ENCODE measurements at places on chromosomes 13 and 19. TPM values are rescaled to one million over a fixed set of nuclear protein-coding genes. Genes with fewer than 3 reads are reported as not detected.

The TSHZ3 gene
- total RNA-seq = 2.0 TPM

GRCh38 chr19:16025108-16026101, 50.9 kb upstream of the TPM4 start:
- peak; percentile 61 for DNase-seq

DNA sequence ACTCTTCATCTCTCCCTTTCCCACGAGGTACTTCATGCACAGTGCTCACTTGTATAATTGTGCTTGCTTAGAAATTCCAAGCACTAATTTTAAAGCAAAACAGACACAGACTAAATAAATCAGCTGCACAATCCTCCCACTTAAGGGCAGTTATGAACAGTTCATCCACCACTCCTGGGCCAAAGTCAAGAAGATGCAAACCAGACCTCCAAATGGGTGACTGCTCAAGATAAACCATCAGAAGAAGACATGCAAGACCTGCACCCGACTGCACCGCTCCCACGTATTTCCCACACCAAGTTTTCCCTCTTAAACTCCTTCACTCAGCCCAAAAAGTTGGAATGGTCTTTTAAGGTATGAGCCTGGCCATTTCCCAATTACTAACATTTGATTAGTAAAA, 19.9 kb downstream of the ZNF235 start:
- DNase-seq = no peak

DNA sequence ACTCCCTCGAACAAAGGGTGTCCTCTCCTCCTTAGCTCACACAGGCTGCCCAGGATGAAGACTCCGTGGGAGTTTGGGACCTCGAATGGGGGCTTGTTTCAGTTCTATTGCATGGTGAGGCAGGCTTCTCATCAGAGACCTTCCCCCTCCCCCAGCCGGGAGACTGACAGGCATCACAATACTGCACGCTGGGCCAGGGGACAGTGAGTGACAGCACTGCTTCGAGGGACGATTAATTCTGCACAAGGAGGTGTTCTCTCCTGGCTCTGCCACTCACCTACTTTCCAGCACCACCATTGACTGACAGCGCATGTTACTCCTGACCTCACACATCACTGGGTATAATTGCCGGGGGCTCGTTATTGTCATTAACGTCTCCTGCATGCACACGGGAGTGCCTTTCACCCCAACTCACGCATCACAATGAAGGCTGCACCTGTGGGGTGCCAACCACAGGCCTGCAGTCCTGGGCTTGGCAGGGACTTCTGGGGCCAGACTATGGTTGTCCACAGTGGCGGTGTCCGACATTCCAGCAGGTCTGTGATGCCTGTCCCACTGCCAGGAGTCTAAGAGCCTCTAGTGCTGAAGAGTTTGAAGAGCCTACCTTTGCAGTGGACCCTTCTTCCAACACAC, 412.2 kb upstream of the TSHZ3 start:
- DNase-seq = no peak

Data from H7 (cell line).